Karpas-422 (cell line): ENCODE measurements at places on chromosomes 5 and 9. TPM values are rescaled to one million over a fixed set of nuclear protein-coding genes. Genes with fewer than 3 reads are reported as not detected.

- no peak for DNase-seq
Observed at GRCh38 chr5:64594601-64595000, 88.8 kb downstream of the RGS7BP start.

GRCh38 chr5:926417-927171 is 33.9 kb downstream of the TRIP13 start:
- no peak for DNase-seq

DNA sequence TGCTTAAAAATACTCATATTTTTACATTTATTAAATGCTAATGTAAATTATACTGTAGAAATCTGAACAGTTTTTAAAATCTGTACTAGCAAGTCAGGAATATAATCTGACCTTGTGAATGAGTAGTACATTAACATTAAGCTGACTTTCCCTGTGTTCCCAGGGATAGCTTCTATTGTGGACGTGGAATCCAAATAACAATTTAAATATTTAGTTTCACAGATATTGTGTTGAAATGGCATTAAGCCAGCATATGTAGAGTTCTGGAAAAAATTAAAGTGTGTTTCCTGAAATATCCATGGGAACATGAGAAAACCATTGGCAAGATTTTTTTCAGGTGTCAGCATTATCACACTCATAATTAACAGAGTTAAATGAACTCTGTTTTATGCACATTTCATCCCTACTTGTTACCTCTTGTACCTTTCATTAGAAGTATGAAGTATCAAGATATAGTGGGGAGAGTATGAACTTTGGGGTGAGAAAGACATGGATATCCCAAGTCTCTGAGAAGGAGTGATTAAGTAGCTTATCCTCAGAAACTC is 5.7 kb downstream of the RABGAP1 start:
- DNase-seq = no peak

- no peak for DNase-seq
Observed at GRCh38 chr5:161150441-161150988, 298.5 kb upstream of the ATP10B start.

- no peak for DNase-seq
Observed at GRCh38 chr5:68452286-68452685, 236.7 kb downstream of the PIK3R1 start.

DNA sequence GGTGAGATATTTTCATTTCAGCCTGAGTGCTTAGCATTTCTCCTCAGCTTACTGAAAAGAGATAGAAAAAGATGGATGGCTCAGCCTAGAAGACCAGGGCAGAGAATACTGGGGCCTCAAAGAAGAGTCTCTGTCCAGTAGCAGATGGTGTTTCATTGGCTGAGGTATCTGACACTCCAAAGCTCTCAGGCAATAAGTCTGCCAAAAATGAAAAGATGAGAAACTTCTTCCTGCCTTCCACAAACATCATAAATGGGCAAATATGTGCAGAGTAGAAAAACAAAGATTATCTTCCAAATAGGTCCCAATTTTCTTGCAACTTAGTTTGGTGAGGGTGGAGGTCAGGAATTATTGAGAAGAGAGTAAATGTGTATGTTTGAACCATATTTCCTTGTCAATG is 87.4 kb upstream of the ICE1 start:
- DNase-seq = no peak

The OCLN gene
- total RNA-seq = 2.8 and 3.5 TPM in 2 replicates

GRCh38 chr5:172110921-172111851 is 76.8 kb downstream of the STK10 start:
- peak; percentile 97 for DNase-seq

The CCDC69 gene
- total RNA-seq = 241 and 291 TPM in 2 replicates

The TMEM245 gene
- total RNA-seq = 24.2 and 37.9 TPM in 2 replicates

The EDIL3 gene
- total RNA-seq = not detected in 2 replicates

DNA sequence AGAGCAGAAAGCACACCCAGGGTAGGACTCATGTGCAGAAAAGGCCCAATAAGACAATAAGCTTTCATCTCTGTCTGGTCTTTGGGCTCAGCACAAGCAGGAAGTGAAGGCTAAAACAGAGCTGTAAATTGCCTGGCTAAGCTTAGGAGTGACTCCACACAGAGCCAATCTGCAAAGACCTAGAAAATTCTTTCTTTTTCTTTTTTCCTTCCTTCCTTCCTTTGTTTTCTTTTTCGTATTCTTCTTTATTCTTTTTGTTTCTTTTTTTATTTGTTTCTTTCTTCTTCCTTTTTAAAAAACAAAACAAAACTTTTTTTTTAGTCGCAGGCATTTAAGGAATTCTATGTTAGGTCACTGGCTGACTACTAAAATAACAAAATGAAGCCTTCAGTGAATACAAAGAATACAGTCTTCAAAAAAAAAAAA is 12.2 kb downstream of the SLC35A4 start:
- DNase-seq = no peak

DNA sequence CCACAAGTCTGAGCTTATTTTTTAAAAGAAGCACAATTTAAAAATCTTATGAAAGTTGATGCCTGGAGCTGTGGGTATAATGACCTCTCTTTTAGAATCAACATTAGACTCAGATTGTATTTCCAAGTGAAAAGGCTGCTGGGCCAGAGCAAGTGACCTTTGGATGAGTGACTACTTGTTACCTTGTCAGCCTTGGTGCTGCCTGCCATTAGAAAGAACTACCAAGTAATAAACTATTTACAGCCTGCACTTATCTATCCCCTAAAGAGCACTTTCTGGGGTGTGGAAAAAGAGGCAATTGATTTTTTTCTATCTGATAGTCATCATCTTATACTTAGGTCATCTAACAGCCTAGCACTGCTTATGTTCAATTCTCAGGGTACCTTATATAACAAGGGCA is 134.9 kb upstream of the FBXL17 start:
- DNase-seq = no peak

GRCh38 chr9:91085517-91086291 is 276.0 kb downstream of the AUH start:
- no peak for DNase-seq

- no peak for DNase-seq
Observed at GRCh38 chr5:41770799-41771198, 99.4 kb downstream of the OXCT1 start.

The QRFP gene
- not detected in 2 replicates for total RNA-seq

DNA sequence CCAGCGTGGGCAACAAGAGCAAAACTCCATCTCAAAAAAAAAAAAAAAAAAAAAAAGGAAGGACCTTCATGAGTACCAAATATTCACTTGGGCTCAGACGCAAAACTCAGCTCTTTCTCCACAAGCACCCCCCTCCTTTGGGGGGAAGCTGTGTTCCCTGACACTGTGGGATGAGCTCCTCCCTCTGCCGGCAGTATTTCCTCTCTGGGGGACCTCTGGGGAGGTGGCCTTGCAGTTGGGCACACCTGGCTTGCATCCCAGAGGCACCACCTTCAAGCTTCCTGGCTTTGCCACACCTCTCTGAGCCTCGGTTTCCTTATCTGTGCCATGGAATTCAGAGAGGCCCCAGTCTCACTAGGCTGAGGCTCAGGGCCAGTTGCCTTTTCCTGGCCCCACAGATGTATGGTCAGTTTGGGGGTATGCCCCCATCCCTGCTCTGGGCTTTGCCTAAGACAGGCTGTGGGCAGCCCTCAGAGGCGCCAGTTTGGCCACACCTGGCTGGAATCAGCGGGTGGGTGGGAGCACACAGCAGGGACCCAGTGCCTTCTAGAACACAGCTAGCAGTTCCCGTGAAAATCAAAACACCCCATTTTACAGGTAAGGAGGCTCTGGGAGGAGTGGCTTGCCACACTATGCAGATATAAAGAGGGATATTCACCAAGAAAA is 157.5 kb upstream of the IER5L start:
- no peak for DNase-seq

DNA sequence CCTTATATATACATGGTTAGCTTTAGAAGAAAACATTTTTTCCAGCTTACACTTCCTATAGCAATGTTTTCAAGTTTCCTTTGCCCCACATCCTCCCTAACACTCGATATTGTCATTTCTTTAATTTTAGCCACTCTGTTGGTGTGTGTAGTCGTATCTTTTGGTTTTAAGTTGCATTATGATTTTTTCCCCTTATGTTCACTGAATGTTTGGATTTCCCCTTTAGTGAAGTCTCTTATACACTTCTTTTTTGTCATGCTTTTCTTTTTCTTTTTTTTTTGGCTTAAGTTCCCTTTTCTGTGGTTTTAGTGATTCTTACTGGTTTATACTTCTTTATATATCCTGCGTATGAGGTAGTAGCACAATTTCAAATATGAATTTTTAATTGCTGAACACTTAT is 58.8 kb downstream of the KDM4C start:
- no peak for DNase-seq

- no peak for DNase-seq
Observed at GRCh38 chr5:61409568-61409967, 77.5 kb downstream of the ZSWIM6 start.

The HTR4 gene
- total RNA-seq = not detected in 2 replicates

DNA sequence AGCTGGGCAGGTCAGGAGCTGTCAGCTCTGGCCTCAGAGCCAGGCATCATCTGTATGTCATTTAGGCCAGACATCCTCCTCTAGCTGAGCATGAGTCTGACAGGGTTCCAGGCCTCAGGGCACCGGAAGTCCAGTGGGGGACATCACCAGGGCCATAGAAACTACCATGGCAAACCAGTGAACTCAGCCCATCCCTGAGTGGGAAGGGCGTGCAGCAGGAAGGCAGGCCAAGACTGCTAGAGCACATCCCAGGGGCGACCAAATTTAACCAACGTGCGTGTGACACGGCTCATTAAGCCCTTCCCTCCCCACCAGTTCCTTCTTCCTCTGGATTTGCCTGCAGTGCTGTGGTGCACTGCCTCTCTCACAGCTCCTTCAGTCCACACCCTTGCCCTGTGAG is 75.9 kb downstream of the COL27A1 start:
- no peak for DNase-seq

- no peak for DNase-seq
Observed at GRCh38 chr5:149210225-149210624, 61.4 kb upstream of the AFAP1L1 start.

- no peak for DNase-seq
Observed at GRCh38 chr9:89878687-89879086, 273.9 kb downstream of the GADD45G start.

DNA sequence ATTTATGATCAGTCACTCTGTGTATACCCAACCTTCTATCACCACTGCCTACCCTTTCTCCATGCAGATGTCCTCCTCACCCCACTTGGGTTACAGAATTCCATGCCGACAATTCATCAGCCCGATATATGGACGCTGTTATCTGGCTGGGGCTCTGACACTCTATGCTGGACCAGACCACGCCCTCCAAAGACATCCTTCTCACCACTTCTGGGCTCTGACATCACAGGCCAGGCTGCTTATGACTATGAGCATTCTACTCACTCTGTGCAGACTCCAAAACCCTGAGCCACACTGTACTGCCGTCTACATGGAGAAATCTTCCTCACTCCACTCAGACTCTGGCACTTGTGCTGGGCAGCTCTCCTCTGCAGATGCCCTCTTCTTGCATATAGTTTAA is 7.6 kb upstream of the AK3 start:
- DNase-seq = no peak

- no peak for DNase-seq
Observed at GRCh38 chr9:12740845-12741244, 34.0 kb upstream of the LURAP1L start.

- no peak for DNase-seq
Observed at GRCh38 chr9:13554626-13555025, 275.1 kb upstream of the MPDZ start.

GRCh38 chr5:50984640-50985039 is 318.2 kb downstream of the PARP8 start:
- no peak for DNase-seq

DNA sequence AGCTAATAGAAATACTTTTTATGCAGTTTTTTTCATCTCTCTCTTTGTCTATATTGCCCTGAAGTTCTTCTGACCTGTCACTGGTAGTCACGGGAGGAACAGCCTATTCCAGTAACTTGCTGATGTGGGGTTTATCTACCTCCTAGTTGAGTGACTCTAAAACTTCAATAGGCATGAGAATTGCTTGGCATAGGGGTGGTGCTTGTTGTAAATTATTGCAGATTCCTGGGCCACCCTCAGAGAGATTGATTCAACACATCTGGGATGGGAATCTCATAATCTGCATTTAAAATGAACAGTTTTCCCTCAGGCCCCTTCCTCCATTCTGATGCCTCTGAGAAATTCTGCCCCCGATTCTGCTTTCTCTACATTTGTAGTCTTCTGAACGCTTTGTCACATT is 184.4 kb downstream of the ARHGEF28 start:
- no peak for DNase-seq

GRCh38 chr9:125255781-125256391 is 5.7 kb upstream of the GAPVD1 start:
- DNase-seq = peak; percentile 65

The SGCD gene
- not detected in 2 replicates for total RNA-seq

The SAPCD2 gene
- total RNA-seq = 18.6 and 53.2 TPM in 2 replicates
